ENCODE measurements at places on chromosomes 16 and 17. TPM values are rescaled to one million over a fixed set of nuclear protein-coding genes. Genes with fewer than 3 reads are reported as not detected.

TAT gene
- not detected for total RNA-seq

CA4 gene
- not detected for total RNA-seq

CRHR1 gene
- total RNA-seq = not detected

PPP4C gene
- total RNA-seq = 124 TPM

GRCh38 chr17:8997994-8998628 lies 23.2 kb upstream of the NTN1 start:
- peak; percentile 78 for DNase-seq

GRCh38 chr17:68379692-68380677 lies 77.3 kb downstream of the WIPI1 start:
- no peak for DNase-seq

- DNase-seq = no peak
These were observed 63.9 kb downstream of the NXN start for GRCh38 chr17:915538-916201.

- no peak for DNase-seq
These were observed 1431.3 kb upstream of the CDH8 start for GRCh38 chr16:63467513-63467912.

DNA sequence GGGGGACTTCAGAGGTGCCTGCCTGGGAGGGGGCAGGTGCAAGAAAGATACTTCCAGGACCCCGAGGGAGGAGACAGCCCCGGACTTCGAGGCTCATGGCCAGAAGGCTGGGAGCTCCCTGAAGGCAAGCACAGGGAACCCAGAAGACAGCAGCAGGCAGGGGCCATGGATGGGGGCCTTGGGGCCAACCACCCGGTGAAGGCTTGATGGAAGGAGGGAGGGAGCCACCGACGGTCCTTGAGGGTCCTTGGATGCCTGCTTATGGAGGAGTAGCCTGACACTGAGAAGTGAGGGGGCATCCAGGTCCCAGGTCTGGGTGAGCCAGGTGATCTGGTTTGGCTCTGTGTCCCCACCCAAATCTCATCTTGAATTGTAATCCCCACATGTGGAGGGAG lies 89.7 kb downstream of the SEC14L1 start:
- DNase-seq = no peak

- DNase-seq = no peak
These were observed 927 bp upstream of the ENGASE start for GRCh38 chr17:79073706-79074088.

- DNase-seq = no peak
These were observed 58.0 kb upstream of the MRTFB start for GRCh38 chr16:14013145-14013570.

DNA sequence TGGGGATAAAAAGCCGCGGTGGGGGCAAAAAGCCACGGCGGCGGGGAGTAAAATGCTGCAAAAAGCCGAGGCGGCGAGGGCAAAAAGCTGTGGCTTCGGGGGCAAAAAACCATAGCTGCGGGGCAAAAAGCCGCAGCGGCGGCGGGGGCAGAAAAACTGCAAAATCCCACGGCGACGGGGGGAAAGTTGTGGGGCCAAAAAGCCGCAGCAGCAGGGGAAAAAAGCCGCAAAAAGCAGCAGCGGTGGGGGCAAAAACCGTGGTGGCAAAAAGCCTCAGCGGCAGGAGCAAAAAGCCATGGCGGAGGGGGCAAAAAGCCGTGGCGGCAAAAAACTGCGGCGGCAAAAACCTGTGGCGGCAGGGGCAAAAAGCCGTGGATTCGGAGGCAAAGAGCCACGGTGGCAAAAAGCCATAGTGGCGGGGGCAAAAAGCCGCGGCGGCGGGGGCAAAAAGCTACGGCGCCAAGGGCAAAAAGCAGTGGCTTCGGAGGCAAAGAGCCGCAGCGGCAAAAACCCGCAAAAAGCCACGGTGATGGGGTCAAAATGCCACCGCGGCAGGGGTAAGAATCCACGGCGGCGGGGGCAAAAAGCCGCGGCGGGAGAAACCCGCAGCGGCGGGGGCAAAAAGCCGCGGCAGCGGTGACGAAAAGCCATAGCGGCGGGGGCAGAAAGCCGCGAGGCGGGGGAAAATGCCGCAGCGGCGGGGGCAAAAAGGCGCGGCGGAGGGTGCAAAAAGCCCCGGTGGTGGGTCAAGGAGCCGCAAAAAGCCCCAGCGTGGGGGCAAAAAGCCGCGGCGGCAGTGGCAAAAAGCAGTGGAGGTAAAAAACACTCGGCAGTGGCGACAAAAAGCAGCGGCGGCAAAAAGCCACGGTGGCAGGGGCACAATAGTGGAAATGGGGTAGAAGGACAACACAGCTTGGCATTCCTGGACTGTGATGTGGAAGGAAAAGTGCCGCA lies 192.8 kb downstream of the SHCBP1 start:
- no peak for DNase-seq

DNA sequence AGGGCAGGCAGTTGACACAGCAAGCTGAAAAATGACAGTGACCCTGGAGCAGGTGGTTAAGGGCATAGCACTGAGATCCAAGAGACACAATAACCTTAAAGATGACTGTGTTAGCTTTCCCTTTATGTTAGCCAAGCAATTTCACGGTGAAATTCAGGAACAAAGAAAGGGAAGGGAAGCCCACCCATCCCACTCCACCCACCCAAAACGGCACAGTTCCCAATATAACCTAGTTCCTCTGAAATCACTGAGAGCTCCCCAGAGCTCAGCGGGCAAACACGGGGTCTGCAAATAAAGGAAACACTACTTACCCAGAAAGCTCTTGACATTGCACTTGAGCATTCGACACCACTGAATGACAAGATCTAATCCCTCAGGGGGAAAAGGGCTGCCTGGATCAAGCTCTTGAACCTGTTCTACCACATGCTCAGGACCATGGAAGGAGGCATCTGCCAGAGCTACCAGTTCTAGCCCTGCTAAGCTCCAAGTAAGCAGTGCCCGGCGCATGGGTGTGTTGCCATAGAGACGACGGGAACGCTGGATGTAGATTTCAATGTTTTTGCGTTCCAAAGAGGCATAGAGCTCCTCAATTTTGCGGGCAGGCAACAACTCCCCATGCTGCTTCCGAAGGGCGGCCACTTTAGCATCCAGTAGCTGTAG lies 10.6 kb downstream of the BLTP2 start:
- DNase-seq = no peak

DNA sequence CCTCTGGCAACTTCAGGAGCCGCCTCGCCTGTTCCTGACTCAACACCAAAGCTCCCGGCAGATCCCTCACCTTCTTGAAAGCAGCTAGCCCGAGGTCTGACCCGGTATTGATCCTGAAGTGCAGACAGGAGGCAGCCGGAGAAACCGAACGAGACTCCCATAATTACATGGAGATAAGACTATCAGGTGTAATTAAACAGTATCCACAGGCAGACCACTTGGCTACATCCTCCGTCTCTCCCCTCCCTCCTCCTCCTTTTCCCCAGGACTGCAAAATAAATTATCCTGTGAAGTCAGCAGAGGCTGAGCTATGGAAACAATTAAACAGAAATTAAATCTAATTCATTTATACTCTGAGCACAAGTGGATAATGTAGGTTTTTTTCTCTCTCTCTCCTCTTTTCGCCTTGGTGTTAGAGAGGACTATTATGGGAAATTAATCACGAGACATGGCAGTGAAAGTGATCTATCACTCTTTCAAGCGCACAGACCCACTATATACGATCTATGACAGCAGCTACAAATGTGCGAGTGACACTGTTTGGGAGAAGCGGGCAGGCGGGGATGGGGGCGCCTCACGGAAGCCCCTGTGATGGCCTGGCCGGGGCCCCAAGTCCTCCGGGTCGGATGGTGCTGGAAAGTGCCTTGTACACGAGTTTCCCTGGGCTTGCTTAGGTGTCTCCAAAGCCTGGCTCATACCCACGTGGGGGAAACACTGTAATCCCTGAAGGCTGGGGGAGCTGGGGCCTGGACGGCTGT lies 92.8 kb downstream of the RBFOX3 start:
- no peak for DNase-seq

- DNase-seq = no peak
These were observed 20.4 kb downstream of the CASKIN1 start for GRCh38 chr16:2176047-2176446.

DNA sequence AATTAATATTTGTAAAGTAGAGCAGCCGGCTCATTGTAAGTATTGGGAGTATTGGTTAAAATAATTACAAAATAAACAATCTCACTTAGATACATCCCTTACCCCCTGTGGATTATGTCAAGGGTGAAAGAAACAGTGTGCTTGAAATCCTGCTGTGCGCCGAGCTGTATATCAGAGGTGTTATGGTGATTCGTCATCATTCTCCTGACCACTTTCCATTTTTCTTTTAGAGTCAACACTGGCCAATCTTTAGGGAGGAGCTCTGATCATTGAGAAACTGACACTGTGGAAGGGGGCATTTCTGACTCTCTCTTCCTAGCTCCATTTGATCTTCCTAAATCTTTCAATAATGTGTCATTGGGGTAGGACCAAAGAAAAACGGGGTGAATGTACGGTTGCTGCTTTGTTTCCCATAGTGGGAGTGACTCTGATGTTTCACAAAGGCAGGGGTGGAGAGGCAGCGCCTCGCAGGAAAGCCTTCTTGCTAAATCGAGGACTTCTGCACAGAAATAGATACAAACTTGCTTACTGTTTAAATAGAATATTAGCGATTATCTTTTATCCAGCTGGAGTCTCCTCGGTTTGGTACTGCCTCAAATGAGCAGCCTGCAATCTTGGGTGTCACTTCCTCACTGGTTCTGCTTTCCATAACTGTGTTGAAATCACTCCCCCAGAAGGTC lies 123.4 kb downstream of the PRKCB start:
- no peak for DNase-seq

- DNase-seq = no peak
These were observed 19.5 kb upstream of the CSNK2A2 start for GRCh38 chr16:58217311-58217925.

- no peak for DNase-seq
These were observed 12.6 kb upstream of the POLR3E start for GRCh38 chr16:22284637-22285036.

- DNase-seq = no peak
These were observed 38.1 kb upstream of the SSTR5 start for GRCh38 chr16:1034230-1035065.

GRCh38 chr17:78049609-78050008 lies 78.9 kb downstream of the TMC6 start:
- no peak for DNase-seq

DNA sequence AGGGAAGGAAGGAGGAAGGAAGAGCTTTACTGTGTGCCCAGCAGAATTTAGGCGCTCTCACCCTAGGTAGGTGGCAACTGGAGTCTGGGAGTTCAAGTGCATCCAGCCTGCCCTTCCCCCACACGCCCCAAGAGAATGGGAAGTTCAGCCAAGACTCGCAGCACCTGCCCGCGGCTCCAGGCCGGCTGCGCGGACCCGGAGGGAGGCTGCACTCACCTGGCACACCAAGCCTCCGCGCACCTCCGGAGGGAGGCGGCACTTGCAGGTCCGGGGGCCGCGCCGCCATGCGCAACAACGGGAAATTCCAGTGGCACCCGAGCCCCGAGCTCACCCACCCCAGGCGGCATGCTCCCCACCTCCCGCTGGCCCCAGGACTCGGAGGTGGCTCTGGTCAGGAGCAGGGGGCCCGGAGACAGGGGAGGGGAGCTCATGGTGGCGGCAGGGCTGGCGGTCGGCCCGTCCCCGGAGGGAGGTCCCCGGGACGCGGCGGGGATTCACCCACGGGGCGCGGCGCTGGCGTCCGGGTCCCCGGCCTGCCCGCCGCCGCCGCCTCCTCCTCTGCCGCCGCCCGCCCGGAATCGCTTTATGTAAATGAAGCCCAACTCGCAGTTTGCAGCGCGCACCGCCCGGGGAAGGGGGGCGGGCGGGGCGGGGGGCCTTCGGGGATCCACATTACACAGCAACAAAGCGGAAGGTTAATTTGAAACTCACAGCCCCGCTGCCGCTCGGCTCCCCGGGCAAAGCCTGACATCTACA lies at the start of gene ZFHX3:
Gene ZFHX3, minus strand, starts transcription at position 593 of the 756 bp plus-strand sequence. CDS start 87,983 bp downstream, outside the sequence.
- DNase-seq = peak; percentile 24
